ENCODE measurements at places on chromosomes 11 and 22. TPM values are rescaled to one million over a fixed set of nuclear protein-coding genes. Genes with fewer than 3 reads are reported as not detected.

DNA sequence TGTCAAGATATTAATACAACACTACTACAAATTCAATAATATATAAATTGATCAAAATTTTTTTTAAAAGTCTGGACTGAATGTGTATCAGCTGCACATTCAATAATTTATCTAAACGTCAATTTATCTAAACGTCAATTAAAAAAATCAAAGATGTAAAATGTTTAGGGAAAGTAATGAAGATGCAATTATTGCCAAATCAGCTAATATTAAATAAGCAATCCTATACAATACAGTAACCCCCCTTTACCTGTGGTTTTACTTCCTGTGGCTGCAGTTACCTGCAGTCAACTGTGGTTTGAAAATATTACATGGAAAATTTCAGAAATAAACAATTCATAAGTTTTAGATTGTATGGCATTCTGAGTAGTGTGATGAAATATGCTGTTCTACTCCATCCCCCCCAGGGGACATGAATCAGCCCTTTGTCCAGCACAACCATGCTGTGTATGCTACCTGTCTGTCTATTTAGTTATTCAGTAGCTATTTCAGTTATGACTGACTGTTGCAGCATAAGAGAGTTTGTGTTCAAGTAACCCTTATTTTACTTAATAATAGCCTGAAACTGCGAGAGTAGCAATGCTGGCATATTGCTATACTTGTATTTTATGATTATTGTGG lies 72.2 kb downstream of the CWF19L2 start:
- peaks cover 4% of the 10 kb centered on the region for H3K36me3 ChIP-seq
- H3K27me3 ChIP-seq = no peaks in the 10 kb centered on the region
- H3K4me1 ChIP-seq = peaks cover 23% of the 10 kb centered on the region
- peak overlapping the region; percentile 94 for H3K27ac ChIP-seq

DNA sequence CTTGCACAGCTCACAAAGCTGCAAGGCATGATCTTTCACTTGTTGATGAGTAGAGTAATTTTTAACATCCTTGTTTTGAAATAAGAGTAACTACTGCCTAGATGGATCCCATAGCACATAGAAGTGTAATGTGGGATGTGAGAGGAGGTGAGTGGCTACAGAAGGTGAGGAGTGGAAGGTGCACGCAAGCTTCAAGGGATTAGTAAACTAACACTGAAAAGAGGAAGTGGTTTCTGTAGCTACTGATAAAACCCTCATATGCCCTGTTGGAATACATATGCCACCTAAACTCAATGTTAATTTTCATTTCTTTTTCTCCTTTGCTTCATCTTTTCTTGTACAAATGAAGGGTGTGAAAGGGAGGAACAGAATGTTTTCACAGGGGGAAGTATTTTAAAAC lies 22.0 kb upstream of the CTSC start:
- H3K27me3 ChIP-seq = no peaks in the 10 kb centered on the region
- no peak overlapping the region for H3K4me3 ChIP-seq
- H3K4me1 ChIP-seq = peaks cover 28% of the 10 kb centered on the region

DNA sequence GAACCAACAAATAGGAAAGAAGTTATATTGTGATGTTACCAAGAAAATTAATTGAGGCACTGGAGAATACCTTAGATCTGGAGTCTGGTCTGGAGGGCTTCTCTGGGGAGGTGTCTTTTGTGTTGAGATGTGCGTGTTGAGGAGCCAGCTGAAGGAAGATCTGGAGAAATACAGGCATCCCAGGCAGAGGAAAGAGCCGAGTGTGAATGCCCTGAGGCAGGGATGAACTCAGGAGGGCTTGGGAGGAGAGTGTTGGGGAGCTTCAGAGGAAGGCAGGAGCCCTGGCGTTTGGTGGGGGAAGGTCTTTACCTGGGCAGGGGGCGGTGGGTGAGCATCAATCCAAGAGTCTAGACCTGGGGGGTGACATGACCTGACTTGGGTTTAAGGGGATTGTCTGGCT lies 13.1 kb downstream of the SYNGR1 start:
- DNase-seq = no peak
- peaks cover 6% of the 10 kb centered on the region for H3K36me3 ChIP-seq
- peaks cover 9% of the 10 kb centered on the region for H3K4me1 ChIP-seq
- H3K27me3 ChIP-seq = peaks cover 16% of the 10 kb centered on the region

- H3K27ac ChIP-seq = no peak overlapping the region
- no peaks in the 10 kb centered on the region for H3K36me3 ChIP-seq
- H3K4me3 ChIP-seq = no peak overlapping the region
- no peak for DNase-seq
- peaks cover 13% of the 10 kb centered on the region for H3K4me1 ChIP-seq
- no peaks in the 10 kb centered on the region for H3K27me3 ChIP-seq
Observed at GRCh38 chr22:41028841-41029240, 63.6 kb upstream of the EP300 start.

The EMID1 gene
- 2.4 TPM for total RNA-seq

- peak; percentile 32 for DNase-seq
- H3K27me3 ChIP-seq = no peaks in the 10 kb centered on the region
- H3K36me3 ChIP-seq = no peaks in the 10 kb centered on the region
- H3K4me1 ChIP-seq = no peaks in the 10 kb centered on the region
- H3K4me3 ChIP-seq = no peak overlapping the region
Observed at GRCh38 chr11:17972987-17973386, 39.9 kb downstream of the SERGEF start.

The SLC5A1 gene
- total RNA-seq = 8.6 TPM

DNA sequence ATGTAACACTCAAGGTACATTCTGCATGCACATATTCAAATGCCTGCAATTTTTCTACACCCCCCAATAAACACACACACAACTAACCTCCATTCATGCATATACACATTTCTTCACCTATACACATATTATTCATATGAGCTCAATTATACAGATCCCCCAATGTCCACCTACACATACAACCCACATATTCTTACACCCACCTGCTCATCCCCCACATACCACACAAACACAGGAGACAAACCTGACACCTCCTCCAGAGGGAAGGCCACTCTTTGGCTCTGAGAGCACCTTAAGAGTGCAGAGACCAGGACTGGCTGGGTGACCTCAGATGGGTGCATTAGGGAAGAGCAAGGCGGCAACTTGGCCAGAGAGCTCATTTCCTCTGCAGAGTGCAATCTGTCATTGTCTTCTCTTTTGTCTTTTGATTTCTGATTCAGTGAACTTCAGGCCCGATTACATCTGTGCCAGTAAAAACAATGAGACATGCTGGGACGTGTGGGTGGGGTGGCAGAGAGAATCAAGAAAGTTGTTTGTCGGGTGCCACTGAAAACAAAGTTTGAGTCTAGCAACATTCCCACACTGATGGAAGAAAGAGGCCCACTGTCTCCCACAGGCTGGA lies 208.4 kb downstream of the NXPE2 start:
- no peak overlapping the region for H3K4me3 ChIP-seq
- no peaks in the 10 kb centered on the region for H3K4me1 ChIP-seq
- no peaks in the 10 kb centered on the region for H3K27me3 ChIP-seq
- H3K36me3 ChIP-seq = no peaks in the 10 kb centered on the region
- H3K27ac ChIP-seq = no peak overlapping the region

The SMIM35 gene
- total RNA-seq = not detected

GRCh38 chr11:133947321-133947756 lies 9.4 kb downstream of the IGSF9B start:
- H3K27me3 ChIP-seq = peaks cover 29% of the 10 kb centered on the region
- DNase-seq = peak; percentile 63
- peaks cover 29% of the 10 kb centered on the region for H3K4me1 ChIP-seq
- no peak overlapping the region for H3K4me3 ChIP-seq
- H3K36me3 ChIP-seq = no peaks in the 10 kb centered on the region
- H3K27ac ChIP-seq = no peak overlapping the region

The NFAM1 gene
- 0.39 TPM for total RNA-seq

The XKR3 gene
- total RNA-seq = not detected

The OR9Q1 gene
- total RNA-seq = not detected

GRCh38 chr11:9697766-9698165 lies 33.9 kb downstream of the SWAP70 start:
- H3K4me3 ChIP-seq = no peak overlapping the region
- DNase-seq = no peak
- no peak overlapping the region for H3K27ac ChIP-seq
- no peaks in the 10 kb centered on the region for H3K27me3 ChIP-seq
